ENCODE measurements at places on chromosomes 1 and 21. TPM values are rescaled to one million over a fixed set of nuclear protein-coding genes. Genes with fewer than 3 reads are reported as not detected.

Gene METTL25B
- 10.4 TPM for total RNA-seq

Gene PKP1
- total RNA-seq = 263 TPM

Gene UBL4B
- total RNA-seq = not detected

Gene JAM2
- not detected for total RNA-seq

Gene AQP10
- total RNA-seq = under 0.01 TPM

Data from tracheal epithelial cell (primary cell).